Sigmoid colon (tissue), 7 donors: ENCODE measurements at places on chromosomes 7 and 10. TPM values are rescaled to one million over a fixed set of nuclear protein-coding genes. Genes with fewer than 3 reads are reported as not detected.

DNA sequence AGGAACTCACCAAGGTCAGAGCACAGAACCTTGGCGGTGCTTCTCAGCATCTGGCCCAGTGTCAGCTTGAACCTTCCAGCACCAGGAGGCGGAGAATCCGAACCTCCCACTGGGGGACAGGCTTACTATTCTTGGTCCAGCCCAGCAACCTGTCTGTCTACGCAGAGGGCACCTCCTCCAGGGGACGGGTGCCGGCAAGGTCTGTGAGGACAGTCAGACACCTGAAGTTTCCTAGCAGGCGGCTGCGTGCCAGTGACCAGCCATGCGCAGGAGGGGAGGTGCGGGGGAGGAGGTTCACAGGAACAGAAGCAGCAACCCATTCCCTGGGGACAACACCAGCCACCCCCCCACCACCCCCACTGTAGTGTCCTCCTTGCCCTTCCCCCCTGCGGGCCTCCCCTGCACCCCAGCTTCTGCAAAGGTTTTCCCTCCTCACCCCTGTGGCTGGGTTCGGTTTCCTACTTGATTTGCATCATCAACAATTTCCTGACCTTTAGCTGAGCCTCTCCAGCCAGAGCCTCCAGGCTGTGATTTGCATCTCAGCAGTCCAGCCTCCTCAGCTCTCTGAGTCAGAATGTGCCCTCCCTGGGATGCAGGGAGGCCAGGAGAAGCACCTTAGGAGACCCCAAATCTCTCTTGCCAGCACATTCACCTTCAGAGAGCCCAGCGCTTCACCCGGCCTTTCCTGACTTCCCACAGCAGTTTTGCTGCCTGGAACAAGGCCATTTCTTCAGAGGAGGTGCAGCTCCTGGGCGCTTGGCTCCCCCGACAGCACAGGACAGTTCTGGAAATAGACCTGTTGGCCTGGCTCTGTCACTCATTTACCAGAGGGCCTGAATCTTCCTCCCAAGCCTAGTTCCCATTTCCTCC lies 107.5 kb upstream of the NPS start:
- DNase-seq = peak; percentile 47

GRCh38 chr7:74332373-74333176 lies 43.4 kb downstream of the CLIP2 start:
- no peak for DNase-seq

DNA sequence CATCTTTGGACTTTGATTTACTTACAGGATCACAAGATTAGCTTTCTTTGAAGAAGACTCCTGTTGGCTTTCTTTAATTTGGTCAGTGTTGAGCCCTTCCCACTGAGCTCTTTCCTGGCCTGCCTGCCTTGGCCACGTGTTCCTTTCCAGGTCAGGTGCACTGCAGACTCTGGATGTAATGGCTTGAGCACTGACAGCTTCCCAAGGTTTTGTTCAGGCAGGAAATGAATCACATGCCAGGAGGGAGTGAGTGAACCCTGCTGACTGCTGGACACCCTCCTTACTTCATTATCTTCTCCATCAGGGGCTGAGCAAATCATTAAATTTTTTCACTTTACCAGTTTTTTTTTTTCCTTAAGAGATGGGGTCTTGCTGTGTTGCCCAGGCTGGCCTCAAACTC lies 29.8 kb downstream of the SNX10 start:
- DNase-seq = no peak

DNA sequence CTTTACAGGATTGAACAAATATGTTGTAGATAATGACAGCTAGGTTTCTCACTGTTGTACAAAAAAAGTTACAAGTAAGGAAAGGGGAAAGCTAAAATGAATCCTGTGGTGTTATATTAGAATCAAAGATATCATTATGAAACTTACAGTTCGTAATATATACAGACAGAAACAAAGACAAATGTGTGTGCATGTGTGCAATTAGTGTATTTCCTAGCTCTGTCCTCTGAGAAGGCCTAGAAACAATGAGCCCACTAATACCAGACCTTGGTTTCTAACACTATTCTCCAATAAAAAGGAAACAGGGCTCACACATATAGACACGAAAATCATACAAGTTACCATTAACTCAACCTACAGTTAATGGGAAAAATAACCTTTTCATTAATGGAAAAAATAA lies 8.0 kb downstream of the KDM7A start:
- DNase-seq = no peak

DNA sequence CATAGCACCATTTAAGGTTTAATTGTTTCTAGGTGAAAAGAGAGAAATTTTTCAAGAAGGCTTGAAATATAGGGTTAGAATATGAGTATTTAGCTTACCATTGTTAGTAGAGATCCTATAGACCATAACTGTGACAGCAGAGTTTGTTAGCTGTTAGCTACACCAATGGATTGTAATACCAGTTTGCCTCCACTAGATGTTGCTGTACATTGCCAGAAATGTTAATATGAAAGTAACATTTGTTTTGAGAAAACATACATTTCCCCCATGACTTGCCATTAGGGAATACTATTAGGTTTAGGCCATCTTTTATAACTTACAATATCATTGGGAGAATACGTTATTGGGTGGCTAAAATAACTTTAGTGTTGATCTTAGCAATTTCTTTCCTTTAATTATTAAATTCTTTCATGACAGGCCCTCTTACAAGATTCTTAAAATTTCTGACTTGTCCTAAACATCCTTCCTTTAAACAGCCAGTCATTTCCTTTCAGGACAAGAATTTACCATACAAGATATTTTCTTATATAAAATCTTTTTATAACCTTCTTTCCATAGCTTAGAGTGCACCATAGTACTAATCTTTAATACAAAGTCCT lies 39.5 kb downstream of the ZNF117 start:
- DNase-seq = no peak

- no peak for DNase-seq
These were observed 8.7 kb upstream of the FAM20C start for GRCh38 chr7:183496-184292.

DNA sequence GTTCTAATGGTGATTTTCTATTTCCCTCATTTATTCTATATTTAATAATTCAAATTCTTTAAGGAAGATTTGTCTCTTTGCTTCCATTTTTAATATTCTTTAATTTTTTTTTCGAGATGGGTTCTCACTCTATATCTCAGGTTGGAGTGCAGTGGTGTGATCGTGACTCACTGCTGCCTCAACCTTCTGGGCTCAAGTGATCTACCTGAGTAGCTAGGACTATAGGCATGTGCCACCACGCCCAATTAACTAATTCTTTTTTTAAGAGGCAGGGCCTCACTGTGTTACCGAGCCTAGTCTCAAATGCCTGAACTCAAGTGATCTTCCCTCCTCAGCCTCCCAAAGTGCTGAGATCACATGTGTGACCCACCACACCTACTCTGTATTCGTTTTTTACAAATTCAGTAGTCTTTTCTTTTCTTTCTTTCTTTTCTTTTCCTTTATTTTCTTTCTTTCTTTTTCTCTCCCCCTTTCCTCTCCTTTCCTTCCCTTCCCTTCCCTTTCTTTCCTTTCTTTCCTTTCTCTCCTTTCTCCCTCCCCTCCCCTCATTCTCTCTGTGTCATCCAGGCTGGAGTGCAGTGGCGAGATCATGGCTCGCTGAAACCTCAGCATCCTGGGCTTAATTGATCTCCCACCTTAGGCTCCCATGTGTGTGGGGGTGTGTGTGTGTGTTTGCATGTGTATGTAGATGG lies 323.1 kb downstream of the ADK start:
- DNase-seq = no peak

RASA4 gene
- 5.4 TPM for polyA plus RNA-seq

IL2RA gene
- 0.60 TPM for polyA plus RNA-seq

CALML3 gene
- 0.15 TPM for polyA plus RNA-seq
